ENCODE measurements at places on chromosomes 3 and 15. TPM values are rescaled to one million over a fixed set of nuclear protein-coding genes. Genes with fewer than 3 reads are reported as not detected.

Gene SUSD5
- 0.66 TPM for total RNA-seq

Gene RTP3
- not detected for total RNA-seq

Gene SAXO2
- 2.8 TPM for total RNA-seq

Gene CNTN6
- total RNA-seq = not detected

Gene ADIPOQ
- total RNA-seq = 208 TPM

Gene DUT
- 101 TPM for total RNA-seq

Gene COLQ
- 1.9 TPM for total RNA-seq

Gene TIMP4
- 170 TPM for total RNA-seq

Gene NPAP1
- total RNA-seq = not detected

Gene LHFPL4
- total RNA-seq = not detected

Gene DUOXA2
- 0.33 TPM for total RNA-seq

Gene RBPMS2
- total RNA-seq = 0.66 TPM

Gene TMEM41A
- 15.1 TPM for total RNA-seq

Gene GRIP2
- 0.16 TPM for total RNA-seq

Gene NEDD4
- total RNA-seq = 13.0 TPM

Gene FAM219B
- total RNA-seq = 51.4 TPM

GRCh38 chr15:37773111-37773860, 161.2 kb upstream of the TMCO5A start:
- DNase-seq = no peak

DNA sequence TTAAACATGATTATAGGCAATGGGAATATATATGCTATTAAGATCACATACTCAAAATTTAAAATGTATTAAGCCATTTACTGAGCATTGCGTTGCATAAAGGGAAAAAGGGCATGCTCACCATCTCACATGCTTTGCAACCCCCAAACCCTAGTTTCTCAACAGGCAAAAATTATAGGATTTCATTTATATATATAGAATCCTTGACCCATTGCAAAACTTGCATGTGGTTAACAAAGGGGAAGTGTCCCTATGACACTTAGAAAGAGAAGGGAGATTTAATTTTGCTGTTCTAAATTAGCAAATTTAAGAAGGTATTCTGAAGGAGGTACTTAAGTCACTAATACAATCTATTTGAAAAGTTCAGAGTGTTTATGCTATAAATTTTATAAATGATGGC, 837.8 kb downstream of the DIPK2A start:
- DNase-seq = no peak

DNA sequence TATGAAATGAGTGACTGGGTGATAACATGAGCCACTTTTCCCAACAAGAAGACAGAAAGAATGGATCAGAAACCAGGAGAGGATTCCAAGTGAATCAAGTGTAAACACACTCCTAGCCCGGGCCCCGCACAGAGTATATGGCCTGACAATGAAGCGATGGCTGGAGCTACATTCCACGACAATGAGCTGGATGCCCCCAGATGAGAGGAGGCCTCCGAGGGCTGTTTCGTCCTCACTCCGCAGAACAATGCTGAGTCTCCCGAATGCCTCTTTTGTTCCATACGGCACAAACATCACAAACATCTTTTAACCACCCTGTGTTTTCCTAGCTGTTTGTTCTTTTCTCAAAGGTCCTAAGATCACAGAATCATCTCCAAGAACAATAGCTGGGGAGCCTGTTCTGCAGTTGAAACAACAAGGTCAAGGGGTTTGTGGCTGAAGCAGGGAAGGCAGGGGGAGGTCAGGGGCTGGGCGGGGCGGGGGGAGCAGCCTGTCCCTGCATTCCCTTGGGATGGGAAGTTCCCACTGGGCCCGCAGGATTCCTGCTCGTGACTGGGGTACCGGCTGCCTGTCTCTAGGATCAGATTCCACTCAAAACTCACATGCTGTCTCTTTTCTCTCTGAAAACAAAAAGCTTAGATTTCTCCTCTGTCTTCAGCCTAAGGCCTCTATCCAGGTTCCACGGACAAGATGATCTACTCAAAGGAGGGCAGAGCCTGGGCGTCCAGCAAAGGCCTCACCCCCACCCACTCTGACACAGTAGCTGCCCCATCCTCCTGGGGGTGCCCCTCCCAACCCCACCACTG, 151.3 kb downstream of the XXYLT1 start:
- DNase-seq = no peak

- DNase-seq = no peak
These were observed 477.1 kb downstream of the EPHB1 start for GRCh38 chr3:135272026-135272669.

DNA sequence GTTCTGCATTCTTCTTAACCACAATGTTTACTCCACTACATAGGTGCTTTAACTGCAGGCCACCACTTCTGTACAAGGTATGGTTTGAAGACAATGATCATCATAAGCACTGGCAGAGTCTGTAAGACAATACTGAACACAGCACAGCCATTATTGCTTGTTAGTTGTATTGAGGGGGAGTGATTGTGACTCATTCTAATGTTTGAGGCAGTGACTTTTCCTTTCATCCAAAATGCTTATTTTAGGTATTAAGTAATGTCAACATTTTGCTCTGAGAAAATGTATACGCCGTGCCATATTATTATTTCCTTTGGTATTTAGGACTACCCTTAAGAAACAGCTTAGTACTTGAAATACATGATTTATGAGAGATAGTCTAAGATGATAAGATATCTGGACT, 618.2 kb upstream of the ZNF717 start:
- DNase-seq = no peak

GRCh38 chr3:195219351-195220230, 51.4 kb downstream of the XXYLT1 start:
- peak; percentile 43 for DNase-seq

- DNase-seq = no peak
These were observed 6.4 kb upstream of the MGA start for GRCh38 chr15:41653760-41654159.

- DNase-seq = no peak
These were observed 27.9 kb upstream of the ACKR4 start for GRCh38 chr3:132569153-132569552.

DNA sequence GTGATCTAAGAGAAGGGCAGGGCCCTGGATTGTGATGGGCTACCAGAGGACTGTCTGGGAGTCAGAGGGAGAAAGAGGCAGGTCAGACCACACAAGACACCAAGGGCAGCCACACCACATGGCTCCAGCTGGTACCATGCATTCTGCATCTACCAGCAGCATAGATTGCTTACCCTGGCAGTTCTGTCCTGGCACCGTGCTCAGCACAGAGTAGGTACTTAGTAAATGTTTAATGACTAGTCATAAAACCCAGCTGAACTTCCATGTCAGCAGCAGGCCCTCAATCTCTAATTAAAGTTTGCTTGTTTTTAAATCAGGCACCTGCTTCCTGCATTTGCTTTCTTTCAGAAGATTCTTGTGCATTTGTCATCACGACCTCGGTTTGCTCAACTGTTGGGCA, 77.3 kb upstream of the ATP2B2 start:
- DNase-seq = no peak

GRCh38 chr3:166484470-166484869, 647.2 kb upstream of the BCHE start:
- DNase-seq = no peak

DNA sequence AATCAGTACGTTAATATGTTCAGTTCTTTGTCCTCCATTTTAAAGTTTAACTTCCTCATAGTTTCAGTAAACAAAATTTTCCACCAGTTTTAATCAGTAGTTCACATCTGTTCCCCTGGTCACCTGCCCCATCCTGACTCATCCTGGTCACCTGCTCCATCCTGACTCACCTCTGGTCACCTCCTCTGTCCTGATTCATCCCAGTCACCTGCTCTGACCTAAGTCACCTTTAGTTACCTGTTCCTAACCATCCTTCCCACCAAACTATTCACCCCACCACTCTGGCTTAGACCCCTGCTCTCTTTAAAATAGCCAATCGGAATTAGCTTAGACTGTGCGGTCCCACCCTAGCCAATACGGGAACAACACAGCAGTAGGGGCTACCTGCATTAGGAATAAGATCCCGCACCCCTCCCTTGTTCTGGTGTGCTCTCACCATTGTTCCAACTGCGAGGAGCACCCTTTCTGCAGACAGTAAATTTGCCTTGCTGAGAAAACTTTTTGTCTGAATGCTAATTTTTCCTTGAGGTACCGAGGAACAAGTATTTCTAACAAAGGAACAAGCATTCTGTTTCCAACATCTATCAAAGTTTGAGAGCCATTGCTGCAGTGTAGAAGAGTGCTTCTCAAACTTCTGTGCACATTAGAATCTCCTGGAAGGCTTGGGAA, 169.3 kb downstream of the ADAMTS17 start:
- no peak for DNase-seq

DNA sequence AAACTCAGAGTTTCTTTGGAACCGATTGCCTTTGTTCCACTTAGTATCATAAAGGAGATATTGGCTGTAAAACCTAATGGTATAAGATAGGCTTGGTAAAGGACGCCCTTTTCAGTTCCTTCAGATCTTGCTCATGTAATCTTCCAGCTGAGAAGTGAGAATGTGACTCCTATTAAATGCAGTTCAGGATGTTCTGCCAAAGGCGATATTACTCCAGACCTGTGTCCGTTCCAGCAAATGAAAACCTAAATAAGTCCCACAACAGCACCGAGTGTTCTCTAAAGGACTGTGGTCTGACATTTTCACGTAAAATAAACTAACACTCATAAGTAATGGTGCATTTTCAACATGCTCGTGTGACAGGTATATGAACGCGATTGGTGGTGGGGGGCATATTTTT, 276.2 kb downstream of the FEZF2 start:
- DNase-seq = peak; percentile 19

- no peak for DNase-seq
These were observed 256.5 kb upstream of the NECTIN3 start for GRCh38 chr3:110815008-110815583.

- no peak for DNase-seq
These were observed 182.9 kb downstream of the IL5RA start for GRCh38 chr3:2927259-2927658.

DNA sequence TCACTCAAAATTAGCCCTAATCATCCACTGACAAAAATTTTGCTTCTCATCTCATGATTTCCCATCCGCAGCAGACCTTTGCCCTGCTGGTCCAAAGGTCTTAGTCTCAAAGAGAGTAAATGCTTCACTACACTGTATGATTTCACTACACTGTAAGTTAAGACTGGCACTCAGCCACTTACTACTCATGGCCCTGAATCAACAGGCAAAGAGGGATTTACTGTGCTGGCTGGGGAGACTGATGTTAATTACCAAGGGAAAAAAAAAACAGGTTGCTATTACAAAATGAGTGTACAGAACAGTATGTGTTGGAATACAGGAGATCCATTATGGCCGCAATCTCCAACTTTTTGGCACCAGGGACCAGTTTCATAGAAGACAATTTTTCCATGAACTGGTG, 214.8 kb downstream of the ZMAT3 start:
- DNase-seq = no peak

DNA sequence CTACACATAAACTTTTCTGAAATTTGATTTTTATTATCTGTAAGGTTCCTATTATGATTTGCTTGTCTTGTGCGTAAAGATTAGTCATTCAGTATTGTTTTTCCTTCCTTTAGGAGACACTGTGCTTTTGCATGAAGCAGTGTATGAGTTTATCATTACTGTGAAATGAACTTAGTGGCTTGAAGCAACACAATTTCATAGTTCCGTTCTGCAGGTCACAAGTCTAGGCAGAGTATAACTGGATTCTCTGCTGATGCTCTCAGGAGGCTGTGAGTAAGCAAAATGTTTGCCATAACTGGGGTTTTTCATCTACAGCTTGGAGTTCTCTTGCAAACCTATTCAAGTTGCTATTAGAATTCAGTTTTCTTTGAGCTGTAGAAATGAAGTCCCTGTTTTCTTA, 1136.1 kb downstream of the OTOL1 start:
- DNase-seq = no peak

- no peak for DNase-seq
These were observed 152.4 kb downstream of the THRB start for GRCh38 chr3:24342275-24342674.

- DNase-seq = no peak
These were observed 311.2 kb upstream of the MCTP2 start for GRCh38 chr15:93920204-93920603.

DNA sequence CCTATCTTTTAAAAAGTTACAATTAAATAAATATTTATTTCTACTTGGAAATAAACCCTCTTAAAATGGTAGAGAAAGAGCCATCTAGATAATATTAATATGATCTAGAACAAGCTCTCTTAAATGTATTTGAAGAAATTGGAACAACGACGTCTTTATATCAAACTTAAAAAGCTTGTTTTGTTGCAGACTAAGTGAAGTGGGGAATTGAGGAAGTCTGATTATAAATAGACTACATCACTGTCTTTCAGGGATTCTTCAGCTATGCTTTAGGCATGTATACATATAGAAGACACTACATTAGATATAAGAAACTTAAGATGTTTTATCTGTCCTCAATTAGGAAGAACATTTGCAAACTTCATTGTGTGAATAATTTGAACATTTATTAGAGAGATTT, 1.8 kb downstream of the BCHE start:
- no peak for DNase-seq

- DNase-seq = no peak
These were observed 208.3 kb downstream of the TBC1D2B start for GRCh38 chr15:77869021-77869895.

GRCh38 chr15:53307952-53308624, 451.4 kb downstream of the WDR72 start:
- no peak for DNase-seq

- DNase-seq = no peak
These were observed 24.9 kb downstream of the CXCR6 start for GRCh38 chr3:45968149-45968548.

- no peak for DNase-seq
These were observed 12.9 kb upstream of the PSMA4 start for GRCh38 chr15:78527325-78527724.

- no peak for DNase-seq
These were observed 26.4 kb upstream of the ZBED2 start for GRCh38 chr3:111621535-111621934.

GRCh38 chr3:179148616-179149405, 654 bp downstream of the PIK3CA start:
- DNase-seq = peak; percentile 53

GRCh38 chr15:65868546-65869125, 655 bp upstream of the RAB11A start:
- DNase-seq = no peak

DNA sequence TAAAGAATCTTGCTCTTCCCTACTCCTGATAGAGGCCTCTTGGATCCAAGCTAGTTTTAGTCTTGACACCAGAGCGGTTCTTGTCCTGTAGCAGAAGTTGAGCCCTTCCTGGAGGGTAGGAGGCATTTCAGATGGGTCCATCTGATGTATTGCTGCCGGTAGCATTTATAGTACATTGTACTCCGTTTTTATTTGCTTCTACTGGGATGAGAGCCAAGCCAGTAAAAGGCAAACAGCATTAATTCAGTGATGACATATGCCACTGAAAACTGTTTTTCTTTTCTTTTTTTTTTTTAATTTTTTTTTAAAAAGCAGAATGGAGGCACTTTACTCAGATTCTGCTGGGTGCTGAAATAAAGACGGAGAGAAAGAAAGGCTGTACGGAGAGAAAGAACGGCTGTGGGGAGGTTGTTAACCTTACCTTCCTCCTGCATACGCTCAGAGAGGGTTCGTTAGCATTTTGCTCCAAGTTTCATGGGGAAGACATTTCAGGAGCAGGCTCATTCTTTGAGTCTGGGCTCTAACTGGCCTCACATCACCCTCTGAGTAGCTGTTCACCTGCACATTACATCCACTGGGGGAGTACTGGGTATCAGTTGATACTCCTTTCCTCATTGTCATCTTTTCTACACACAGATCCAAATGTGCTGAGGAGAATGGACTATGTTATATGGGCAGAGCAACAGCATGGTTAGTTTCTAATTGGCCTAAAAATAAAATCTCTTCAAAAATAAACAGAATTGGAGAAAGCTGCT, 161.5 kb downstream of the FEZF2 start:
- DNase-seq = no peak

- DNase-seq = no peak
These were observed 6.0 kb downstream of the FAM43A start for GRCh38 chr3:194691481-194692283.

GRCh38 chr3:119529883-119530282, 29.5 kb downstream of the CD80 start:
- DNase-seq = no peak
